ENCODE measurements at places on chromosomes 2 and 18. TPM values are rescaled to one million over a fixed set of nuclear protein-coding genes. Genes with fewer than 3 reads are reported as not detected.

KCNIP3 gene
- not detected for total RNA-seq

DRC1 gene
- not detected for total RNA-seq

COPS9 gene
- 112 TPM for total RNA-seq

C1GALT1C1L gene
- not detected for total RNA-seq

LRP1B gene
- not detected for total RNA-seq

UGT1A5 gene
- not detected for total RNA-seq

ANKRD62 gene
- total RNA-seq = not detected

CFAP210 gene
- not detected for total RNA-seq

FRZB gene
- not detected for total RNA-seq

SPATA3 gene
- 1.2 TPM for total RNA-seq

GRCh38 chr2:239898292-239898925 lies 126.7 kb downstream of the NDUFA10 start:
- peak; percentile 26 for DNase-seq

- no peak for DNase-seq
These were observed 104.4 kb upstream of the SLC8A1 start for GRCh38 chr2:40556293-40556692.

GRCh38 chr2:15159751-15160177 lies 401.4 kb downstream of the NBAS start:
- DNase-seq = no peak

- DNase-seq = no peak
These were observed 53.4 kb downstream of the PKP4 start for GRCh38 chr2:158509928-158510797.

- no peak for DNase-seq
These were observed 514.9 kb downstream of the PTPRM start for GRCh38 chr18:8081872-8082553.

- no peak for DNase-seq
These were observed 10.5 kb upstream of the SMIM21 start for GRCh38 chr18:75437979-75438378.

DNA sequence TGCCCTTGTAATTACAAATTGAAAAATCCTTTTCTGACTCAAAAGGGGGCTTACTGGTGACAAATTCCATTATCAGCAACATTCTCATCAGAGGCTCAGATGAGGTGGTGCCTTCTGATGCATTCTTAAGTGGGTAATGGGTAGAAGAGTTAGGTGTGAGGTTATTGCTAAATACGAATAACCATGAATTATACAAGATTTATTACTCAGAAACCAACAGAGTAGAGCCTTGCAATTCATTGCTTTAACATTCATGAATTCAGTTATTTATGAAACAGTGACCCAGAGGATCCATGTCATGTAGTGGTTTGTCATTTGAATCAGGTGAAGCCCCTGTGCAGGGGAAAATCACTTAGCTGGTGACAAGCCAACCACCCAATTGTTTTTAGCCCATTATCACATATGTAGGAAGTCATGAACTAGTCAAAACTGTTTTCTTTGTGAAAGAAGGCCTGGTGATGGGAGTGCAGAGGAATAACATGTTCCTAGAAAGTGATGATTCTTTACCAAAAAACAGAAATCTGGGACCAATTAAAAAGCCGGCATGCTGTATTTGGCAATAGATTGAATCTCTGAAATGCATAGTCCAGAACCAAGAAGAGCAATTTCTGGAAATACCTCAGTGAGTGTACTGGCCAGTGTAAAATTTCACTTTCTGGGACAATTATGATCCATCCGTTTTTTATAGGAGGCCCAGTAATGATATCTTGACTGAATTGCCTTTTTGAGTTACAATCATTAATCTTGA lies 70.2 kb downstream of the CRIM1 start:
- DNase-seq = no peak

DNA sequence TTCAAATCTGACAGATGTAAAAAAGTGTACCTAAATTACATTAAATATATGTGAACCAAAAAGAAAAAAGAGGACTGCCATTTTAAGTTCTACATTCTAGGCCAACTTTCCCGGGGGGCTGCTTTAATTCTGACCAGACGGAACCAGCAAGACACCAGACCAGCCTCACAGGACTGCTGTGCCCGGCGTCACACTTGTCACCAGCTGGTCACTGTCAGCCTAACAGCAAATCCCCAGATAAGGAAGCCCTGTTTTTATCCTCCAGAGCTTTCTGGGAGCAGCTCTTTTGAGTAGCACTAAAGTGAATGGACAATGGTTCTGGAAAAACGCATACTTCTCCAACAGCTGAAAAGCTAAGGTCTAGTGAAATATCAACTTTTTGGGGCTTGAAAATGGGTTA lies 35.6 kb downstream of the CYB5A start:
- DNase-seq = no peak

DNA sequence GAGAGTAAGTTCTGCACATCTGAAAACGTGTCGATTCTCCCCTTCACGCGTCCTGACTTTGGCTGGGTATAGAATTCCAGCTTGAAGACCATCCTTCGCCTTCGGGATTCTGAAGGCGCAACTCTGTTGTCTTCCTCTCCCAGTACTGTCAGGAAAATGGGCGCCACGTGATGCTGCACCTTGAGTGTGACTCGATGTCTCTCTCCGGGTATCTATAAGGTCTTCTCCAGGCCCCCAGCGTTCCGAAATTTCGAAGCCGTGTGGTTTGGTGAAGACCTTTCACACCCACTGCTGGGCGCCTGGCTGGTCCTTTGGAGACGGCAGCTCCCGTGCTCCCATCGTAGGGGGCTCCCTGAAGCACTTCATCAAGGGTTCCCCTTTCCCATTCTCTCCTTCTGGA lies 203.7 kb downstream of the HDAC4 start:
- no peak for DNase-seq

DNA sequence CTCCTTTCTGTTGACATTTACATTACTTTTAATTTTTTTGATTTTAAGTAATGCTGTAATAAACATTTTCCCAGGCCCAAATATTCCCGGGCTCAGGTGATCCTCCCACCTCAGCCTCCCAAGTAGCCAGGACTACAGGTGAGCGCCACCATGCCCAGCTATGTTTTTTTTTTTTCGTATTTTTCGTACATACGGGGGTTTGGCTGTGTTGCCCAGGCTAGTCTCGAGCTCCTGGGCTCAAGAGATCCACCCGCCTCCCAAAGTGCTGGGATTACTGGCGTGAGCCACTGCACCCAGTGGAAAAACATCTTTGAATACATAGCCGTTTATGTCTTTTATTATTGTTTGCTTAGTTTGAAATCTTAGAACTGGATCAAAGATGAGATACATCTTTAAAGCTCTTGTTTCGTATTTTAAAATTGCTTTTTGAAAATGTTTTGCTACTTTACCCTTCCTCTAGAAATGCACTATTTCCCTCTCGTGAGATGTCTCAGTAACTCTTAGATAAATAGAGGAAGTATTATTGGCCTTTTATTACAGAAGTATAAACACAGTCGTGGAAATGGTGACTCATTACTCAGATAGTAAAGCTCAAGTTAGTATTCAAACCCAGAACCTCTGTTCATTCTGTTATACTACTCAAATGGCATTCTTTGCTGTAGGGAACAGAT lies 2.4 kb downstream of the SMCHD1 start:
- DNase-seq = no peak

DNA sequence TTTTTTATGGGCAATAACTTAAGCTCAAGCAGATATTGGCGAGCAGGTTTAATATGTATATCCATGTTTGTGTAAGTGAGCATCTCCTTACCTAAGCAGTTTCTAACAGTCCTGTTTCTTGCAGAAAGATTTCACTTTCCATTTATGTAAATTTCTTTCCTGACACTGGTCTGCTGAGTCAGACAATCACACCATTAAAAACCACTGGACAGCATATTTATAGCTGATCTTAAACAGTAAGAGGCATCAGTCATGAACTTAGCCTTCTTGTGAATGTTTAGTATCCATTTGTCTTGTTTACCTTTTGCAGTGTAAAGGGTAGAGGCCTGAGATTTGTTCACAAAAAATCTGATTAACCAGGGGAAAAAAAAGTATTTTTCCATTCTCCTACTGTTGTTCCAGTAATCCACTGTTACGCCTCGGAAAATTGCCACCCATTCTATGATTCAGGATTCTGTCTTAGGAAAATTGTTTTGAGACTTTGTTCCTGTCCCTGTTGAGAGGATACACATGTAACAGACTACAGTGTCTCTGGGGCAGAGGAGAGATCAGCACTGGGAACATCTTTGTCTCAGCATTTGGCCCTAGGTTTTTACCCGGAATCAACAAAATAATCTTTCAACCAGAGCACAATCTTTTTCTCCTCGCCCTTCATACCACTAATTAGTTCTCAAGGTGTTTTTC lies 521.0 kb upstream of the NRP2 start:
- no peak for DNase-seq

GRCh38 chr2:113164930-113165585 lies 8.7 kb upstream of the PSD4 start:
- DNase-seq = no peak

- DNase-seq = no peak
These were observed 2.6 kb downstream of the NRP2 start for GRCh38 chr2:205684871-205685313.

- no peak for DNase-seq
These were observed 42.9 kb downstream of the FECH start for GRCh38 chr18:57543560-57543959.

DNA sequence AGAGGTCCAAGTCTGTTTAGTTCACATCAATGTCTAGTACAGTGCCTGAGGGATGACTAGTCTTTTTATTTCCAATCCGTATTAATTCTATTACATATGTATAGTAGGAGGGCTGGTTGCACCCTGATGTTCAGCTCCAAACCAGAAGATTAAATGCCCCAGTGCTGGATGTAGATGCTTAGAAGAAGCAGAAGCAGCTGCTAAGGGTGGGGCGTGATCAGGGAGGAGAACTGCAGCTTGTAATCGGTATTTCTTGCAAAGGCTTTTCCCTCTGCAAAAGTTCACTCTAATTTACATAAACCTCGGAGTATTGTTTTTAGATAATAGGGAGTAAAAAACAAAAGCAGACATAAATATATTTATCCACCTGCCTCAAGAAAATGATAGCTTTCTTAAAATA lies 145.3 kb upstream of the ITGA4 start:
- DNase-seq = peak; percentile 66

- no peak for DNase-seq
These were observed 81.4 kb upstream of the ID2 start for GRCh38 chr2:8600456-8600855.

DNA sequence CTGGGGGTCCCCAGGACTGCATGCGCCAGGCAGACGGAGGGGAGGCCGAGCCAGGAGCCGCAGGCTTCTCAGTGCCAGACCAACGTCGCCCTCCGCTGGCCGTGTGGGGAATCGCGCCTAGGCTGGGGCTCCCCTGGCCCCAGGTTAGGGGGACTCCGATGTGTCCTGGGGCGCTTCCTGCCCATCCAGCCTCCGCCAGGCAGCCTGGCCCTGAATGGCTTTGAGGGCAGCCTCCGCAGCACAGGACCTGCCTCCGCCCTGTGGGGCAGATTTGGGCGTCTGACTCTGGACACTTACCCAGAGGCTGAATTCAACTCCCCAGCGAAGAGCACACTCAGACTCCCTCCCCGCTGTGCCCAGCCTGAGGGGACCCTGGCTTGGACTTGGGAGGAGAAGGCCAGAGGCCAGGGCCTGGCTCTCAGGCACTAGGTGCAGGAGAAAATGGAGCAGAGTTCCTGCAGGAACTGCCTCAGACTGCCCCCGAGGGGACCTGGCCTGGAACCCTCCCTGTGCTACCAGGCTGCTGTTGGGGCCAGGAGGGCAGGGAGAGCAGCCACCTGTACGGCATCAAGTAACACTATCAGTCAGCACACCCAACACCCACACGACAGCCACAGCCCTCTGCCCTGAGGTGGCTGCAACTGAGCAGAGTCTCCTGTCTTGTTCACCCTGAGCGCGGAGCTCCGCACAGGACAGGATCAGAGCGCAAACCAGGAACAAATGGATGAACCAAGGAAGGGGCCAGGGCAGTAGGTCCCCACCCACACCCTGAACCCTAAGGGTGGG lies 597 bp upstream of the TEKT4 start:
- peak; percentile 53 for DNase-seq
